ENCODE measurements at places on chromosomes 3 and 15.

- DNase-seq = no peak
Measured at GRCh38 chr3:4984511-4984864, 5.3 kb downstream of the BHLHE40 start.

DNA sequence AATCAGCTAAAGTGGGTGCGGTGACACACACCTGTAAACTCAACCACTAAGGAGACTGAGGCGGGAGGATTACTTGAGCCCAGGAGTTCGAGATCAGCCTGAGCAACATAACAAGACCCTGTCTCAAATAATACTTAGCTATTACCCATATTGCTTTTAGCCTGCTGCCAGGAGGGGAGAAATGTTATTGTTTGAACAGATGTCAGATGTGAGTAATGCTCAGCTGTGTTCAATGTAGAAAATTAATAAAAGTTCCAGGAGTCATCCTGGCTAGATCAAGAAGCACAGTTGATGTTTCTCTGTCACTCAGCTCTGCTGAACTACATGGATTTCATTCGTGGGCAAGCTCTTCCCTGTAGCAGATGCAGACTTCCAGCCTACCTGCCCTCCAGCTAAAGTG, 22.2 kb downstream of the LSM3 start:
- no peak for DNase-seq

GRCh38 chr3:115341208-115341607, 194.1 kb upstream of the ZBTB20 start:
- no peak for DNase-seq

DNA sequence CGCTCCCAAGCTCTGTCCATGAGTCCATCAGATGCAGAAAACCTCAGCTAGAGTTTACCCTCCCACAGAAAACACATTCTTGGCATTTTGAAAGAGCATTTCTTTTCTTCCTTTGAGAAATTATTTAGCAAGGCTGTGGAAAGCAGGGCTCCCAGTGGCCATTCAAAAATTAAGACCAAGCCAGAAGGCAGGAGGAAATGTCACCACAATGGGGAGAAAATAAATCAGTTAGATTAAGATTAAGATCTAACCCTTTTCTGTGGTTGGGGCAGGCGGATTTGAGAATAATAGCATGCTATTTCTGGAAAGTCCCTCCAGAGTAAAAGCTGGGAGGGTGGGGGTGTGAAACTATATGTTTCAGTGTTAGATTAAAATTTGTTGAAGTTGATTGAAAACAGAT, 20.2 kb downstream of the LRIG1 start:
- DNase-seq = peak; percentile 70

- no peak for DNase-seq
Measured at GRCh38 chr3:79906106-79906505, 138.3 kb upstream of the ROBO1 start.

GRCh38 chr3:42189001-42189460, 77.0 kb downstream of the CCK start:
- no peak for DNase-seq

GRCh38 chr3:122959339-122959738, 68.2 kb downstream of the SEMA5B start:
- DNase-seq = no peak

Data from CD4-positive, alpha-beta T cell treated with Interleukin-2 at 100 ng/mL for 4 hours (primary cell).